ENCODE measurements at places on chromosomes 5 and 9.

DNA sequence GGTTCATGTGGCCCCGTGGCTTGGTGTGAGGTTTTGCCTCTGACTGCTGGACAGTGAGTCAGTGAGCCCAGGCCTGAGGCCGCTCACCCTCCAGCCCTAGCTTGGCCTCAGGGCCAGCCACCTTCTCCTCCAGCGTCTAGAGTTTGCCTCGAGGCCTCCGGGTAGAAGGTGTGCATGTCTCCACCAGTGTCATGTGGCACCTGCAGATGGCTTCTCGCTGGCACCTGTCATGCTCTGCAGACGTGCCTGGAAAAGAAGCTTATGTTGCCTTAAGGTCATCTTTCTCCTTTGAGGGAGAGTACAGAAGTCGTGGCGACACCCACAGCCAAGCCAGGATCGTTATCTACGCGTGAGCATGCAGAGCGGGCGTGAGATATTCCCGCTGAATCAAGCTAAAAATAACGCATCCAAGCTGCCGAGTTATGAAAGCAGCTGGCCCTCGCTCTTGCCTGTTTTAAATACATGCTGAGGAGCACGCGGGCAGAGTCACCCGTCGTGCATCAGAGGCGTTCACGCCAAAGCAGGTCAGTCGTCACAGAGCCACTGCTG, 79.7 kb upstream of the FCN2 start:
- no peak for DNase-seq

DNA sequence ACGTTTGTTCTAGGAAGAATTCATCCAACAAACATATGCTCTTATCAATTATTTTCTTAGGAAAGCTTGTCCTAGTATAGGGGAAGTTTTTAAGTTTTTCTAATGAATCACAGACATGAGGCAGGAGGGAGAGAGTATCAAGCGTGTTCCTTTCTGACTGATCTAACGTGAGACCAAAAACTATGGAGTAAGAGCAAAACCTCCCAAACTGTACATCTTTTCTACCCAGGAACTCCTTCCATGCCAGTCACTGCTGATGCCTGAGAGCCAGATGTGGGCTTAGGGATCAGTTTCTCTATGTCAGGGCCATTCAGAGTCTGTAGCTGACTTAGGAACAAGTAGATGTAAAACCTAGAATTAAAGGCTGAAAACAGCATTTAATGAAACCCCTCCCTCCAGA, 51.7 kb upstream of the NFIB start:
- no peak for DNase-seq

GRCh38 chr5:122465994-122466393, 154.0 kb downstream of the SNCAIP start:
- no peak for DNase-seq

DNA sequence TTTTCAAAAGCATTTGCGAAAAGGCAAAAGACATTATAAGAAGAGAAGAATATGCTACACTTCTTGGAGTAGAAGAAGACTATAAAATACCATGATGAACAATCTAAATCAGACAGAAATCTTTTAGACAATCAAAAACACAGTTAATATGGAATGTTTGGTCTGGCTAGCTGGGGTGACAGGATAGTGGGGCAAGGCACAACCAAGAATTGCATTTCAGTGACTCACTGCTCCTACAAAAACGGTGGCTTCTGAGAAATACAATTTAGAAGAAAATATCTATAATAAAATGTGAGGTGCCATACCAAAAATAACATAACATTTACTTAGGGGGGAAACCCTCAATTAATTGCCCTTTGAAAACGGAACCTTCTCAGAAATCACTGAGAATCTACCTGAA, 363.4 kb downstream of the NPR3 start:
- DNase-seq: no peak

- no peak for DNase-seq
These were observed 110.8 kb upstream of the CTSL start for GRCh38 chr9:87615136-87615535.

DNA sequence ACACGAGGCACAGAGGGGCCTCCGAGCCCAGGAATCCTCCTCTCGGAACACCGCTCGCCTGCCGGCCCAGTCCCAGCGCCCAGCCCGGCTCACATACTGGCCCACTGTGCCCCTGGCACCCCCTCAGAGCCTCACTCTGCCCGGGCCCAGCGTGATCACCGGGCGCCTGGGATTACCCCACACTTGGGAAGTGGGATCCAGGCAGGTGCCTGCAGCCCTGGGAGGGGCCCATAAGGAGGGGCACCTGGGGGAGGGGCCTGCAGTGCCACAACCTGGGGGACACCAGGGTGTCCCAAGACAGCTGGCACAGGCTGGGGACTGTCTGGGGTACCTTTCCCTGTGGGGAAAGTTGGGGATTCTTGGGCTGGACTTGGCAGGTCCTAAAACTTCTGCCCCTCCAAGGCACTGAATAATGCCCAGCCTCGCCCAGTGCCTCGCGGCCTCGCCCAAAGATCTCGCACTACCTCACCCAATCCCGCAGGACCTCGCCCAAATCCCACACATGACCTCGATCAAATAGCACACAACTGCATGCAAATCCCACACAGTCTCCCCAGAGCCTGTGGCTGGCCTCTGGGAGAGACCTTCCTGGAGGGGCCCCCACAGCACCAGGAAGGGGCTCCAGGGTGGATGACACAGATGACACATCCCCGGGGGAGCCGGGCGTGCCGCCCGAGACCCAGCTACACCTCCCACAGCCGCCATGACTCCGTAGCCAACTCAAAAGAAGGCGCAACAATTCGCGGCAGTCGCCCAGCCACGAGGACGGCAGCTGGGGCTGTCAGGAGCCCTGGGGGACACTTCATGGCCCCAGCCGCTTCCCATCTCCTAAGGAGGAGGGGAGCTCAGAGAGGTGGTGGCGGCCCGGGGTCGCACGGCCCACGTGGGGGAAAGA, 13.7 kb downstream of the NOTCH1 start:
- no peak for DNase-seq

All from endothelial cell (in vitro differentiated cells).